ENCODE measurements at places on chromosomes 13 and 19.

DNA sequence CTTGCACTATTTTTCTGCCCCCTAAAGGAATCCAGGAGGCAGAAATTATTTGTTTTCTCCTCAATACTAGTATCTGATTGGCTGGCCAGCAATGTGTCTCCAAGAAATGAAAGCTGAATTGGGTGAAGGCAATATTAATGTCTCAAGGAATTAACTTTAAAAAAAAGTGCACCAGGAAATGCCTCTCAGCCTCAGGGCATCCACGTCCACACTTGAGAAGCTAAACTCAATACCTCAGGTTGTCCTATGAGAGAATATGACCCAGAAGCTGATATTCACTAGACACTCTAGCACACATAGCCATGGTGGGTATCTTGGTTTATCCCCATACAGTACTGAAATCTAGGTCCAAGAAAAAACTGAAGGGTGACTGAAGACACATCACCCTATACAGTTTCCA, 2.1 kb downstream of the ZNF91 start:
- DNase-seq, result no peak

- no peak for DNase-seq
Observed at GRCh38 chr13:100490692-100491091, 97.9 kb downstream of the GGACT start.

DNA sequence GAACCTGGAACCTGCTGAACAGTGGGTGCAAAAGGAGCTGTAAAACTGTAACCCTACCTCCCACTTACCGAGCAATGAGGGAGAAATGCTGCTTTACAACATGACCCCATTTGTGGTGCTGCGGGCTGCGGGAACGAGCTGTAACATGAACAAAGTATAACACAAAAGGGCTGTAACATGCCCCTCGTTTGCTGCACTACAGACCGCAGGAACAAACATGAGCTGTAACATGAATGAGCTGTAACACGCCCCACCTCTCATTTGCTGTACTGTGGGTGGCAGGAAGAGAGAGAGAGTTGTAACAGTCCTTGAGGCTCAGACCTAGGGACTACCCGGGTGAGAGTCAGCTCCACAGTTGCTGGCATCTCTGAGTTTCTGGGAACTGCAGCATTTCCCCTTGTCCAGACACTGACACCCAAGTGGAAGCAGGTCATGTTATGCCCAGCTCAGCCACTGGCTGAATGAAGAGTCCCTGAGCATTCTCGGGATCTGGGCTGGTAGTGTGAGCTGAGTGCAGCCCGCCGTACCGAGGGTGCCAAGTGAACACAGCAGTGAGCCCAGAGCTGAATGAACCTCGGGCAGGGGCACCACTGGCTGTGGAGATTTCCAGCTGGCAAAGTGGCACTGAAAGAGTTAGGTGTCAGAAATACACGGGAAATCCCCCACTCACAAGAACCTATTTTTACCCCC, 1385.3 kb upstream of the SPRY2 start:
- no peak for DNase-seq

DNA sequence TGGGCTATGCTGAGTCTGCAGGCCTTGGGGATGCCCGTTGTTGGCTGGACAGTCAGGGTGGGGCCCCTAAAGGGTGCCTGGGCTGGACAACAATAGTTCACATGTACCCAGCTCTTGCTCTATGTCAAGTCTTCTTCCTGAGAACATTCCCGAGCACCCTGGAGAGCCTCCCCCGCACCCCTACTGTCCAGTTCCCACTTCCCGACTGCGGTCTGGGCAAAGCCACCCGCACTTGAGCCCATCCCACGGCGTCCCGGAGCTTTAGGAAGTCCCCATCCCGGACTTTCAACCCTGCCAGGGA, 1.1 kb upstream of the MPND start:
- DNase-seq, result no peak

DNA sequence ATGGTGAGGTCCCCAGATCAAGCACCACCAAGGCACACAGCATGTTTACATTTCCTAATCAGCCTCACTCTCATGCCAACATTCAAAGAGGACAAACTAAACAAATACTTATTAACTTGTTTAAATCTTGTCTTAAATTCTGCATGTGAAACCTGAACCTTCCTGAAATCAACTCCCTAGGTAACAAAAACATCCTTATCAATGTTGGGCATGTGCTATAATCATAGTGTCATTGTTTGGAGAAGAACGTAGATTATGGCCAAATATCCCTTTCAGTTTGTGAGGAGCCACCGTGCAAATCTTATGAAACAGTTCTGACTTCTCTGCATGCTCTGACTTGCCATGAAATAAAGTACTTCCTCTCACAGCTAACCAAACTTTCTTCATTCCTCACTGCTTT, 123.8 kb downstream of the NDFIP2 start:
- DNase-seq, result no peak

DNA sequence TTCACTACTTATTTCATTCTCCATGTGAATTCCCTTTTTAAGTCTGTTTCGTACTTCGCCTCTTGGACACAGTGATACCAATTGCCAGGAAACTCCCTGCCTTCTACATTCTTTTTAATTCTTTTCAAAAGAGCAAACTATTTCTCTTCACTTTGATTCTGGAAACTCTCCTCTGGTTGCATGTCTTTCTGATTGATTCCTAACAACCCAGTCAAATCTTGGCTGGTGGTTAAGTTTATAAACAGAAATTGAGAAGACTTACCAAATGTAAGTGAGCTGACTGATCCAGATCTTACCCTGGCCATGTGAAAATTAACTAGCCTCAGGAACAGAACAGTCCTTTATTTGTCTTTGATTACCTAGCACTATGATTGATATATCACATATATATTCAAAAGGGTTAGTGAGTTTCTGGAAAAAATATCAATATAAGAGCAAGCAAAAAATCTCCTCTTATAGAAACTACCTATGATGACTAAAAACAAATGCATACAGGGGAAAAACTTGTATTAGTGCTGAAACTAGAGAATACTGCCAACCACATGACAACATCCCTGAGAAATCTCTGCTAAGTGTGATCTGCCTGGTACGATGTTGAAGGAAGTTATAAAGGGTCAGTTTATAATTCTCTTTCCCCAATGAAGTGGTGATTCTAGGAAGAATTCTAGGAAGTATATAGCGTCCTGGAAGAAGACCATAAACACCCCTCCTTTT, 152.6 kb upstream of the HTR2A start:
- DNase-seq, result no peak

DNA sequence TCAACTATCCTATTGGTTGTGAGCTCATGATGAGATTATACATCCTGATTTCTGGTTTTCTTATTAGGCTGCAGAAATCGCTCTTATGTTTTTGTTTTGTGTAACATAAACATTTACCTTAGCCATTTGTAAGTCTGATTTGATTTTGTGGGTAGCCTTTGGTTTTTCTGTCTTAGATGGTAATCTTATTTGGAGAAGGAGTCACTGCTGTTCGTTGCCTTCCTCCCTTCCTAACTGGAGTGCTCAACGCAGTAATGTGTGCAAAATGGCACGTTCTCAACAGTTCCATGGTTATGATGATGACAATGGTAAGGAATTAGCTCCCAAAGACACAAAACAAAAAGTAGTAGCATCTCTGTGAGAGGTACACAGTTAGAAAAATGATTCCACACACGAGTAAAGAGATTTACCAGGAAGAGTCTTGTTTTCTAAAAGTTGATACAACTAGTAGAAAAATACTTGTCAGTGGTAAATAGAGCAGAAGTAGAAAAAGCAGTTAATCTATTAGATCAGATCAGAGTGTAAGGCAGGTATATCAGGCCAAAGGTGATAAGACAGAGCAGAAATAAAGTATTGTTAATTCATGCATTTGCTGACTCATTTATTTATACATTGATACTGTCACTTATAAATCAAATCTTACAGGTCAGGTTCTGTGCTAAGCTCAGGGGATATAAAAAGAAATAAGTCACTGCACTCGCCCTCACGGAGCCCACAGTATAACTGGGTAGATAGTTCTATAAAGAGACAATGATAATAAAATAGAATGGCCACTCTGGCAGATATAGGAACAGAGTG, 270.0 kb downstream of the NALCN start:
- no peak for DNase-seq

DNA sequence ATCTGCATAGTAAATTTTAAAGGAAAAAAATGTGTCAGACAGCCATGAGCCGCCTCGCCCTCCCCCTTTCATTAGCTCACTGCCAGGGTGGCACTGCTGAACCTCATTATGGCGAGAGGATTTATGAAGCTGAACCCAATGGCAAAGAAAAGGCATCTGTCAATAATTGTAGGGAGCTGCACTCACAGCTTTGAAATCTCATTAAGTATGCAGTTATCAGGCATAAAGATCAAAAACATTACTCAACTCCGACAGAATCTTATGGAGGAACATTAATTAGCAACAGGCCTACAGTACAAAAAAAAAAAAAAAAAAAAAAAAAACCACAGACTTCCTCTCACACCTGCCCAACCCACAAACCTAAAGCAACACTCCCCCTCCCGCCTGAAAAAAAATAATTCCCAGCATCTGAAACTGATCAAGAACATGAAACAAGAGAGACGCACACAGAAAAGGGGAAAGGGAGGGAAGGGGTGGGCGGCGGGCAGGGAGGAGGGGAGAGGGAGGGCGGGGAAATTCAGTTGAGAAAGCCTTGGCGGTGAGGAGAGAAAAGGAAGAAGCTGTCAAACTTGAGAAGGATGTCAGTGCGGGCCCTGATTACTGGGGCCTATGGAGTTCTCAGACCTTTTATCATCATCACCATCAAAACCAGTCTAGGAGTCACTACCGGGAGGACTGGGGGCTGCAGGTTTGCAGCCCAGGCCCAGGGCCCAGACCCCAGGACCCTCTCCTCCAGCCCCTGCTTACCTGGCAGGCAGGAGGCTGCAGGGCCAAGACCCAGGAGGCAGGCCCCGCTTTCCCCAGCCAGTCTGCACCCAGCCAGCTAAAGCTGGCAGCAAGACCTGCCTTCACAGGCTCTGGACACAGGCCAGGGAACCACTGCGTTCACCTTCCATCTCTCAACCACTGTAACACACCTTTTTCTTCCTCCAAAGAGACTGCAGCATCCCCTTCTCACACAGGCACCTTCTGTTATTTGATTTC, 8.9 kb downstream of the TSHZ3 start:
- no peak for DNase-seq

- DNase-seq, result no peak
Observed at GRCh38 chr13:32905063-32905863, 111.0 kb upstream of the KL start.

- DNase-seq, result no peak
Observed at GRCh38 chr13:44371421-44371820, 2.2 kb upstream of the SERP2 start.
